Stimulated activated CD8-positive, alpha-beta memory T cell treated with anti-CD3 and anti-CD28 coated beads, Interleukin-7, amount 100 ng/mL, for 1 hour (primary cell): ENCODE measurements at places on chromosomes 13 and 19.

DNA sequence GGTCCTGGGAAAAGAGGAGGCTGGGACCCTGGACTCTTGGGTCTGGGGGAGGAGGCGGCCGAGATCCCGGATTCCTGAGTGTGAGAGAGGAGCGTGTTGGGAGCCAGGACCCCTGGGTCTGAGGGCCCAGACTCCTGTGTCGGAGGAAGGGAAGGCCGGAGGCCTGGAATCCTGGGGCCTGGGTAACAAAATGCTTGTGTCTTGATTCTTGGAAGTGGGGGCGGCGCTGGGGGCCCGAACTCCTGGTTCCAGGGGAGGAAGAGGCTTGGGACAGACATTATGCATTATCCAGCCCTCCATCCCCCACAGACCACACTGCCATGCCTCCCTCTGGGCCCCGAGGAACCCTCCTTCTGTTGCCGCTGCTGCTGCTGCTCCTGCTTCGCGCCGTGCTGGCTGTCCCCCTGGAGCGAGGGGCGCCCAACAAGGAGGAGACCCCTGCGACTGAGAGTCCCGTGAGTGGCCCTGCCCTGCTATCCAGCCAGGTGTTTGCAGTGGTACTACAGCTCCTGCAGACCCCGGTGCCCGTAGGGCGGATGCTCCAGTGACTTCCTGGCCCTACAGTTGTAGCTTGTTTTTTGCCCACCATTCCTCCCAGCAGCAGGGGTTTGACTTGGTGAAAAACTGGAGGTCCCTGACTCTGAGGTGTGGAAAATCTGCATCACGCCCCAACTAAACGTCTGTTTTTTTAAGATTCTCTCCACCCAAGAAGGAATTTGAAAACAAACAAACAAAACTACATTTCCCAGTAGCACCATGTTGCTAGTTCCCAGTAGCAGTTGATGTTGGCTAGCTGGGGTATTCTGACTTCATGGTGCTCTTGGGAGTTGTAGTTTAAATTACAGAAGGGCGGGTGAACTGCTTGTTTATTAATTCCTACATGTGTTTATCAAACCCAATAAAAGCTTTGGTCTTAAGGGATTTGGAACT is 630 bp downstream of the NUCB1 start:
- no peak for DNase-seq

DNA sequence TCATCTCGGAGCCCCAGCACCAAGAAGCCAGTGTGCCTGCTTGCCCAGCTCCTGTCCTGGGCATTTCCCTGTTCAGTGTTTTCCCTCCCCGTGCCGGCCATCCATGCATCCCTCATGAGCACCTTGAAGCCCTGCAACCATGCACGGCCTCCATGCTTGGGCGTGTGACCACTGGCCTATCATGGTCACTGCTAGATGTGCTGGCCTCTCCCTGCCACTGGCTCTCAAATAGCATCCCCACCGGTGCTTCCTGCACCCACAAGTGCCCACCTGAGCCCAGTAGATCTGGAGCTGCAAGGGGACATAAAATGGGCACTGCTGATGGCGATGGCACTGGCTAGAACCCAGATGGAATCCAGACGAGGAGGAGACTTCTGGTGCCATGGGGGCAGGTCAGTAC is 126.0 kb downstream of the TUBA3C start:
- DNase-seq = no peak

GRCh38 chr13:75748874-75749273 is 112.7 kb downstream of the LMO7 start:
- no peak for DNase-seq

DNA sequence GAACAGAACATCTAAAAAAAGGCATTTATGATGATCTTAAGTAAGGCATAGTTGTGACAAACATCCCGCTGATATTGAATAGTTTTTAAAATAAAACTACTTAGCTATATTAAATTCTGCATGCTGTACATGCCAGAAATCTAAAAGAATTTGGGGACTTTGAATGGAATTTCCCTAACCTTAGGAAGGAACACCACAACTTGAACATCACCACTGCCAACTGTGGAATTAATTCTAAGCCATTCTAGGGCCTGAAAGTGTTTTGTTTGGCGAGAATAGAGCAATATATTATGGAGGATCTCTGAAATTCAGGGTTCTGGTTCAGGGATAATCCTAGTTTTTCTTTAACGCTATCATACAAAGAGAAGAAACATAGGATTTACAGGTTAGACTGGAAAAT is 17.8 kb upstream of the LATS2 start:
- DNase-seq = no peak

DNA sequence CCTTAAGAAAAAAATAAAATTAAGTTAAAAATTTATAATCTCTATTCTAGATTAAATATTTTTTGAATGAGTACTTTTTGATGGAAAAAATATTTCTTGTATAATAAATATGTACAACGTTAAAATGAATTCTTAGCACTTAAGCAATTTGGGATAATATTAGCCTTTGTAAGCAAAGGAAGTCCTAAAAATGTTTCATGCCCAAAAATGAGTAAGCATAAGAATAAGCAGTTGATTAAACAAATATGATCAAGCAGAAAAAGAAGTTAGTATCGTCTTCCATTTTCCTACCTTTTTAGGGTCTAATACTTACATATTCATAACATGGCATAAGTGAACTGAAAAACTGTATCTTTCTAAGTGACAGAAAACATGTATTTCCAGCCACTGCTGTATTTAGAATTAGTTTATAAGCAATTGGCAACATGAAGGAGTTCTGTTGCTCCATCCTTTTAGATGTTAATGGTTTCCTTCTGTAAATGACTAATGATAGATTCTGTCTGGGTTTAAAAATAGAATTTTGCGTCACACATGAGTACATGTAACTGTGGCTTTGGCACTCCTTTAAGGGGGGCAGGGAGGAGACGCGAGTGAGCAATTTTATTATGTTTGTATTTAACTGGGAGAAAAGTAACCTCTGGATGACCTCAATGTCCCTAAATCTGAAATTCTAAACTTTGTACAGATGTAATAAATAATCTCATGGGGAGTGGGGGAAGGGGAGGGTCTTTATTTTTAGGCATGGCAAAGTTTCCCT is 237.4 kb downstream of the RGCC start:
- DNase-seq = no peak

DNA sequence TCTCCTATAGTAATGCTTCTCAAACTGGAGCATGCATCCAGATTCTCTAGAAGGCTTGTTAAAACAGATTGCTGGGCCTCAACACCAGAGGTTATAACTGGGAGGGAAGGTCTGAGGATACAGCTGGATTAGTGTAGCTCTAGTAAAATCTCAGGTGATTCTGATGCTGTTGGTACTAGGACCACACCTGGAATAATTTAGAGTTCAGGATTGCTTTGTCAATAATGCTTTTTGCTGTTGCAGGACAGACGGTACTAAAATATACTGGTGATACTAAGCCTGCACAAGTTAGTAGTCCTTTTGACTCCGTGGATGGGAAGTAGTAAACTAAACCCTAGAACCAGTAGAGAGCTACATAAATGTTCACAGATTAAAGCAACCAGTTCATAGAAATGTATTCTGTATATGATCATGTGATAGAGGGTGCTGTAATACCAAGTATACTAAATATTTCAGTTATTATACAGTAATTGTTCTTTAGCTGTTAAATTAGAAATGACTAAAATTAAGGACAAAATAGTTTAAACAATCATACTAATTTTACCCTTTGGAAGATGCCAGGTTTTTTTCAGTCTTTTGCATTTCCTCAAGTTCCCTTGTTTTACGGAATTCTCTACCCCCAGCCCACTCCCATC is 258.2 kb upstream of the STARD13 start:
- DNase-seq = no peak

GRCh38 chr19:14467816-14468215 is 7.3 kb downstream of the PTGER1 start:
- no peak for DNase-seq

DNA sequence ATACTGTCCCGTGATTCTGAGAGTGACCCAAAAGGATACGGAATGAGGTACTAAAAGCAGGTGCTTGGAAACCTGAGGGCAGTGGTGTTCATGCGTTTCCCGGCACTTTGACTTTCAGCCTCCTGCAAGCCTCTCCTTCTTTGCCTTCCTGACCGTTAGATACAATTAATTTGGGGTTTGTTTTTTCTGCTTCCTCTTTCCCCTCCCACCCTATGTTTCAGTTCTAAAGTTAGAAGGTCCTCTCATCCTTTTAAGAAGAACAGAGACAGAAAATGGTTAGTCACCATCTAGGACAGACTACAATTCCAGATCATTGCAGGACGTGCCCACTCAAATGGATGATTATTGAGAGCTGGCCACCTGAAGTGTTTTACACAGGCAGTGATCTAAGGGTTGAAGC is 1.8 kb upstream of the LILRB4 start:
- no peak for DNase-seq

DNA sequence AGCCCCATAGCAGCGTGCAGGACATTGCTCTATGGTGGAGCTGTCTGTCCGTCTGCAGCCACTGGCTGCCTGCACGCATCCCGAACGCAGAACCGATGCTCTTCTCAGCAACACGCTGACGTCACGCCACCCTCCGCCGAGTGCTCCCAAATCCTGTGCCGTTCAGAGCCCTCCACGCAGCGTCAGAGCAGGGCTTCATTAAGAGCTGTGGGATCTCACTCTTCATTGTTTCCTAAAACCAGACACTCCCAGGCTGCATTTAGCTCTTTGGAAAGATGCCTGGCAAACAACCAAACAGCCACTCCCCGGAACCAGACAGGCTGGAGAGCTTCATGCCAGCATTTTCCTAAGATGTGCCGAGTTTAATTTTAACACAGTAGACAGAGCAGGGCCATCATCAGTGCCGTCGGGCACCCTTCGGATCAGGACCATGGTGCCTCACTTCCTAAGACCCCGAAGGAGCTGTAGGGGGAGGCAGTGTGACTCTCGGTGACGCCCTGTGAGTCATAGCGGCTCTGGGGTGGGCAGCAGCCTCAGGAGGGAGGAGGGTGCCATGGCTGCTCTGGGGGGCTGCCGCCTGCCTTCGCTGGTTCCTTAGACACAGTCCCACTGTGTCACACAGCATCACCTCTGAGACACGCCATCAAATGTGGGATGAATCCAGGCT is 131.5 kb upstream of the MCF2L start:
- no peak for DNase-seq
